Cardiac ventricle fibroblast (primary cell): ENCODE measurements at places on chromosomes 1 and 21. TPM values are rescaled to one million over a fixed set of nuclear protein-coding genes. Genes with fewer than 3 reads are reported as not detected.

The AJAP1 gene
- 0.06 and 0.59 TPM in 2 replicates for total RNA-seq

The C1orf116 gene
- not detected in 2 replicates for total RNA-seq

The JUN gene
- 148 and 161 TPM in 2 replicates for total RNA-seq

The CHODL gene
- not detected in 2 replicates for total RNA-seq

The ZYG11A gene
- 0.06 and 0.78 TPM in 2 replicates for total RNA-seq

The TSPEAR gene
- not detected in 2 replicates for total RNA-seq
